ENCODE measurements at places on chromosomes 5 and 9.

GRCh38 chr5:33933723-33934169, 2.4 kb upstream of the RXFP3 start:
- DNase-seq, result no peak

DNA sequence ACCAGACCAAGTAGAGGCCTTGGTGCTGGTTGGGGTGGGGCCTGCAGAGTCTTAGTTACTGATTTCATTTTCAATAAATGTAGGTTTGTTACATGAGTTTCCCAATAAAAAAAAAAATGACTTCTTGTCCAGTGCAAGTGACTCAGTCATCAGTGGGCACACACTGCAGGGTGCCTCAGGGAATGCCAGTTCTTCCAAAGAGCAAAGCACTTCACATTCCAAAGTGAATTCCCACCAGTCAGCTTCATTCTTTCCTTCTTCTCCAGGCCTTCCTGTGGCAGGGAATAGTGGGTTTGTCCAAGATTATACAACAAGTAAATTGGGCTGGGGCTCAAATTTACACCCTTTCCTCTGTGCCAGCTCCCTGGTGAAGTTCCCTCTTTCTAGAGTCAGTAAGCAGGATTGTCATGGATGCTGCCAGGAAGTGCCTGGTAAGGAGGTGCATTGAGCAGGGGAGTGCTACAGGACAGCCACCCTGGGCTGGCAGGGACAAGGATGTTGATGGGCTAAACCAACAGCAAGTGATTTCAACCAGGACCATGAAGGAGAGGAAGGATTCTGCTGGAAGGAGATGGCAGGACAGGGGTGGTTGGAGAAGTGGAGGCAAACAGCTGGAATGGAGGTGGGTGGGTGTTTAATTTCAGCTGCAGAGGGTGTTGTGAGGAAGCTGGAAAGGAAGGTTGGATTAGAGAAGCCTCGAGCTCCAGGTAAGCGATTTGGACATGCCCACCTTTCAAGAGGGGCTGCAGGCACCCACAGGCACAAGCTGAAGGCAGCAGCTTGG, 3.7 kb upstream of the B4GALT7 start:
- DNase-seq, result no peak

- peak; percentile 45 for DNase-seq
Observed at GRCh38 chr5:135466178-135467050, 14.3 kb upstream of the TIFAB start.

DNA sequence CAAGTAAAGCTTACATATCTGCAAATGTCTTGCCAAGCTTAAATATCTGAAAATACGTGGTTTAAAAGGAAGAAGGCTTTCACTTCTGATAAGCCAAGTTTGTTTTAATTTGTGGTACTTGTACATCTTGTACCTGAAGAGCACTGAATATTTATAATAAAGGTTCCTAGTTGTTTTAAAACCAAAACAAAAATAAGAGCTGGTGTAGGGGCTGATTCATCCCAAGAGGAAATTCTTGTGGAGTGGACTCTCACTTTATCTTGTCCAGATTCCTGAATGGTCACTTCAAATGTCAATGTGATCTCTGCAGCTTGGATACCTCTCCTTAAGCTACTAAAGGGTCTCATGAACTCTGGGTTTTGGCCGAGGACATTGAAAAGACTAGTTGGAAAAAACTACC, 29.5 kb downstream of the MAMDC2 start:
- no peak for DNase-seq

DNA sequence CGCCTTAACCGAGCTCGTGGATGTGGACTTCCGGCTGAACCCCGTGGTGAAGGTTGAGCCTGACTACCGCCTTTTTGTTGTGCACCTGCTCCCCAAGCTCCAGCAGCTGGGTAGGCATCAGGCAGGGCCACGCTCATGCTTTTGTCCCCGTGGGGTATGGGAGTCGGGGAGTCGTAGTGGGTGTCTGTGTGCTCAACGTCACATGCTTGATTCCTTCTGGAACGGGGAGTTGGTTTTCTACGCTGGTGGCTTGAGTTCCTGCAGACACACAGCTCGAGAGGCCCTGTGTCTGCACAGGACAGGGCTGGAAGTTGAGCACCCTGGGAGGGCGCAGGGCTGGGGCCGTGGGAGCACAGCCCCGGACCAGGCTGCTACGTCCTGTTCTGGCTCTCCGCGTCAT, 8.0 kb downstream of the CEP72 start:
- DNase-seq, result no peak

DNA sequence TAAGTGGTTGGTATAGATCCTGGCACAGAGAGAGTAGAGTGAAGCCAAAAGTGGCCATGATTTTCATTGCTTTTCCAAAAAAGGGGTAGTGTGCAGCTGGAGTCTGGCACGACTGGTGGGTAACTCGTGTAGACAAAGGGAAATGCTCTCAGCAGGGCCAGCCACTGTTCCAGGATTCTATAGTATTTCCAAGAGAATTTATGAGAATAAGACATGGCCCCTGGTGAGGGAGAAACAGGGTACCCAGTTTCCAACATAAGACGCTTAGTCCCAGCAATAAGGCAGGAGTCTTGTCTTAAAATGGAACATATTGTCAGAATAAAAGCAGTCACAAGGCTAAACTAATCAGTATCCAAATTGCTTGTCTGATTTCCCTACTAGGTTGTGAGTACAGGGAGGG, 52.1 kb downstream of the NMUR2 start:
- DNase-seq, result no peak

DNA sequence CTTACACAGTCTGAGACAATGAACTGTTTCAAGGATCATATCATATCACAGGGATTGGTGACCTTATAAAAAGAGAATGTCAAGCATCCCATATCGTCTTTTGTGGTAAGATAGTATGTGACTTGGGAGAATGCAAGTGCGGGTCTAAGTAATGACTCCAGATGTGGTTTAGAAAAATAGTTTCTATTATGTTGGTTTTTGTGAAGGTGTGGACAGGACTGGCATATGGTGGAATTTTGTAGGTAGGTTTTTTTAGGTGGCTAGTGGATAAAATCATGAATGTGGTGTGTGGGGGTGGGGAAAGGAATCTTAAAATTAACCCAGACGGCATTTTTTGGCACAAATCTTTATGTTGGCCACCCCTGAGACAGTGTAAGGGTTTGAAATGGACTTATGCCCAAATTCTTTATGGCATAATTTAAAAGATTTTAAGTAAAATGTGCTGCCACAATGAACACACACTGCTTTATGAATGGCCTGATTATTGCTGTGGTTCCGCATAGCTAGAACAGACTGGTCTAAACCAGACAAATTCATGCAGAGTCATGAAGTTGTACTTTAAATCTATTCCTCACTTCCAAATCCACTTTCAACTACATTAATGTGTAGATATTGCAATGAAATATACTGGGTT, 204.8 kb upstream of the HAPLN1 start:
- no peak for DNase-seq

DNA sequence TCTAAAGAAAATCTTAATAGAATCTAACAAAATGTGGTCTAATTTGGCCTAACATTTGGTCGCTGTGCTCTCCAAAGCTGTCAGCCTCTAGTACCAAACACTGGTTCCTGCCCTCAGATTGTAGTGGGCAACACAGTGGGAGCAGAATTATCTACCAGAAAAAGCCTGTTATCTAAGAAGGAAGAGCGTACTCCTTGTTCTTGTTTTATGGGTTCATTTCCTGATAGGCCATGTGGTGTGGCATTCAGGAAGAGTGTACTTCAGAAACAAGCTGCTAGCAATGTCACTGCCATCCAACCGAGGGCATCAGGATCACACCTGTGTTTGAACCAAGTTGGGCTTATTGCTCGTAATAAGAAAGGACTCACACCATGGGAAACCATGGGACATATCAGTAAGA, 487.9 kb upstream of the DAP start:
- no peak for DNase-seq

- no peak for DNase-seq
Observed at GRCh38 chr5:35303152-35303551, 72.9 kb upstream of the PRLR start.

DNA sequence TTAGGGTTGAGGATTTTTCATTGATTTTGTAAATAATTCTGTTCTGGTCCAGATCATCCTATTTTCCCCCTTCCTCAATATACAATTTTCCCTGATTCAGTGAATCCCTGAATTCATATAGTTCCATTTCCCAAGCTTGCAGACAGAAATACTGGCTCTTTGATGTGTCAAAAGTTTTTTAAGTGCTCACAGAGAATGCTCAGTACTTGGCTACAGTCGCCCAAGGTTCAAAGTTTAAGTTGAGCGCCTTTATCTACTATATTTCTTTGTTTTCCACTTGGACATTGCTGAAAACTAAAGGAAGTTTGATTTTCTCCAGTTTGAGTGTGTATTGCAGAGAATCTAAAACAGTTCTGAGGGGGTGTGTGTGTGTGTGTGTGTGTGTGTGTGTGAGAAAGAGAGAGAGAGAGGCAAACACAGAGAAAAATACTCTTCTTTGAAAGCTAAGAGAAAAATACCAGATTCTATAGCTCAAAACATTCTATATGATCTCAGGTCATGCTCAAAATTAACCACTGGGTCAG, 136.2 kb upstream of the ACO1 start:
- DNase-seq, result no peak

DNA sequence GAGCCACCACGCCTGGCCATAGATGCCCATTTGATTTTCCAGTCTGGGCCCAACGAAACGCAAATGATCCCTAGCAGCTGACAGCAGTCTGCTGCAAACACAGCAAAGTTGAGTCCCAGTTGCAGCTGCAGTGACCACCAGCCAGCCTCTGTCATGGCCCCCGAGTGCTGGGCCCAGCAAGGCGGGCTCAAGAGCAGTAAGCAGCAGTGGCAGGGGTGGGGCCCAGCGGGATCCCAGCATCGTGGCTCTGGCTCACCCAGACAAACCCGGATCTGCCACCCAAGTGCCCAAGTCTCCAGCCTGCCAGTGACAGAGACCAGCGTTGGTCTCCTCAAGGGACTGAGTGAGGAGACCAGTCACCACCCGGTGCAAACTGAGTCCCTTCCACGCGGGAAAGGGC, 6.9 kb upstream of the LTC4S start:
- no peak for DNase-seq

DNA sequence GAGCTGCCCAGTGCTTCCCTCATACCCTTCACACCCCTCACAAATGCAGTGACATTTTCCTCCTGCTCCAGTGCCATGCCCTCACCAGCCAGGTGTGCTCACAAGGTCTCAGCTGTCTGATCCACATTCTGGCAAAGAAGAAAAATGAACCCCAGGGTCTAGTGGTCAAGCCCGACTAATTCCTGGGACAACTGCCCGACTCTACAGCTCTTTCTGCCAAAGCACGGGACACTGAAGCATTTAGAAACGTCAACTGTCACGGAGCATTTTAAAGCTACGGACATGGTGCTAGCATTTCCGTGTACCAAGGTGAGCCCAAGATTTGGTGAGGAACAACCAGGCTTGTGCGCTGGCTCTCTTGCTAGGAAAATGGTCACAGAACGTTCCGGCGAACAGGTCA, 56.8 kb upstream of the PHYKPL start:
- DNase-seq, result no peak

- DNase-seq, result no peak
Observed at GRCh38 chr5:150044712-150045111, 41.6 kb downstream of the CSF1R start.

GRCh38 chr5:10059556-10059955, 190.1 kb downstream of the ATPSCKMT start:
- DNase-seq, result no peak

GRCh38 chr9:110141227-110141793, 66.6 kb downstream of the C9orf152 start:
- DNase-seq, result no peak

- DNase-seq, result no peak
Observed at GRCh38 chr5:109705596-109705995, 15.9 kb downstream of the MAN2A1 start.

DNA sequence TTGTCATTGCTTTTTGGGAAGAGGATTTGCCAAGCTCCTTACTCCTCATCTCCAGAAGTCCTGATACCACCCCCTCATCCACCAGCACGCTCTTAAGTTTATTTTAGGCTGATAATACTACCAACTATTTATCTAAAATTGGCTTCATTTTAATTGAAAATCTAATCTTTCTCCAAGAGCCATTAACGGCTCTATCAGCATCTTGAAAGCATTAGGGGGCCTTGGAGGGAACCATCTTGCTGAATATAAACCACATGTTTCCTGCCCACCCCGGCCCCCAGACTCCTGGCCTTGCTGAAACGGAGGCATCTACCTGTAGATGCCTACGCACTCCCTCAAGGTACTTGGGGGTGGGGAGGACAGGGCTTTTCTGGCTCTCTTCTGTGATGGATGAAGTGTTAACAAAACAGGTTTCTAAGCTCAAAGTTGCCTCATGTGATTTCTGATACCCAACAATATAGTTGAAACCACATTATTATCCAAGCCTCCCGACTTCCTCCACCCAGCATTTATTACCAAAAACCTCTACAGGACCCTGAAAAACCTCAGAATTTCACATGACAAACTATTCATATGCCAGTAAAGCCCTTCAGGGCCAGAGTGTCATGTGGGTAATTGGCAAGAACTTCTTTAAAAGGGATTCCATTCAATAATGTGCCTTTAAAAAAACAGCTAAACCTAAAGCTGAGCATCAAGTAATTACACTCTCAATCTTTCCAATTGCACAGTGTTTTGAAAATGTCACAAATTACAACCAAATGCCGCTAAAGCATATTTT, 96.7 kb downstream of the SAXO1 start:
- DNase-seq, result no peak

GRCh38 chr5:159712672-159713071, 203.6 kb upstream of the ADRA1B start:
- no peak for DNase-seq

DNA sequence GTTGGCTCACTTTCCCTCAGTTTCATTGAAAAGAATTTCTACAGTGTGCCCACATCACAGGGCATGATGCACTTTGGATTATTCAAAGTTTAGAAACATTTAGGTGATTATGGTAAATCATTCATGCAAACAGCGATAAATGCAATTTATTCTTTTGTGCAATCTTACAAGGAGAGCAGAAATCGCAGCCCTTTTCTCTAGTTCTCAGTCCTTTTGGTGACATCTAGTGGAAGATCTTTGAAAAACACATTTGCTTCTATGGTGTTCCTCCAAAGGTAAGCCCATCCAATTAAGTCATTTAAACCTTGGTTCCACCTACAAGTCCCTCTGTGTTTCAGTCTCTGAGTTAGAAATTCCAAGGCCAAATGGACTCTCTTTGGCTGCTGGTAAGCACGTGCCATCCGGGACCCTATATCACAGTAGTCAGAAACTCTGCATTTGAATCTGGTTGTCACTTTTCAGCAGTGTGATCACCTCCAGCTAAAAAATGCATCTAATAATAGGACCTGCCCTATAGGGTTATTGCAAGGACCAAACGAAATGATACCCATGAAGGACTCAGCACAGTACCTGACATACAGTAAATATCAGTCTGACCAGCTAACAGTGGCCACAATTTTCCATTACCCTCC, 66.4 kb downstream of the MACROH2A1 start:
- peak; percentile 52 for DNase-seq

- no peak for DNase-seq
Observed at GRCh38 chr9:98807814-98808195, 335 bp downstream of the GALNT12 start.

Measured in Jurkat, Clone E6-1 (cell line).